ENCODE measurements at places on chromosomes 16 and 17.
A peak's percentile ranks its signal among the peaks of the same experiment; 100 is the strongest.

DNA sequence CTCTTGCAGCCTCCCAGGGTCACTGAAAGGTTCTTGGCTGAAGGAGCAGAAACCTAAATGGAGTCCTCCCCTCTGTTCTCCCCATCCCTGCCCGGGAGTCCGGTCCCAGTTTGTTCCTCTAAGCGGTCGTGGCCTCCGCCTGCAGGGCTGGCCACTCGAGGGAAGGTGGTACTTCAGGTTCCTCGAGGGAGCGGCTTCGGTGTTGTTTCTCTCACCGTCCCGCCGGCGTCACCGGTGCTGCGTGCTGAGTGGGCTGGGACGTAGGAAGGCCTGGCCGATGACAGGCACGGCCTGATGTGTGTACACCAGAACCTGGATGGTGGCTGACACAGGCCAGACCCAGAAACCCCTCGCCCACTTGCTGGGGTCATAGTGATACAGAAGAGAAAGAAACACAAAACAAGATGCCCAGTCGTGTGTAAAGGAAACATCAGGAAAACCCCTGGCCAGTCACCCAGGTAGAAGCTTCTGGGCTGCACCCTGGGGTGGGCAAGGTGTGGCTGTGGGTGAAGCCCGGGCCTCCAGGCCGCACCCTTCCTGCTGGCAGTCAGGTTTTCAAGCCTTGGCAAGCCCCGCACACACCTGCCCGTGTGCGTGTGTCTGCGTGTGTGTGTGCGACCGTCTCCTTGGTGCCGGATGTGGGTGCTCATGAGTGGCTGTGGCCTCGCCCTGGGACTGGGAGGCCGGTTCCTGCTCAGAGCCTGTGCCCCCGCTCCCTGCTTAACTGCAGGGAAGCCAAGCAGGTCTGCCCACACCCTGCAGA is 52.0 kb downstream of the BAIAP2 start:
- no peak for DNase-seq

DNA sequence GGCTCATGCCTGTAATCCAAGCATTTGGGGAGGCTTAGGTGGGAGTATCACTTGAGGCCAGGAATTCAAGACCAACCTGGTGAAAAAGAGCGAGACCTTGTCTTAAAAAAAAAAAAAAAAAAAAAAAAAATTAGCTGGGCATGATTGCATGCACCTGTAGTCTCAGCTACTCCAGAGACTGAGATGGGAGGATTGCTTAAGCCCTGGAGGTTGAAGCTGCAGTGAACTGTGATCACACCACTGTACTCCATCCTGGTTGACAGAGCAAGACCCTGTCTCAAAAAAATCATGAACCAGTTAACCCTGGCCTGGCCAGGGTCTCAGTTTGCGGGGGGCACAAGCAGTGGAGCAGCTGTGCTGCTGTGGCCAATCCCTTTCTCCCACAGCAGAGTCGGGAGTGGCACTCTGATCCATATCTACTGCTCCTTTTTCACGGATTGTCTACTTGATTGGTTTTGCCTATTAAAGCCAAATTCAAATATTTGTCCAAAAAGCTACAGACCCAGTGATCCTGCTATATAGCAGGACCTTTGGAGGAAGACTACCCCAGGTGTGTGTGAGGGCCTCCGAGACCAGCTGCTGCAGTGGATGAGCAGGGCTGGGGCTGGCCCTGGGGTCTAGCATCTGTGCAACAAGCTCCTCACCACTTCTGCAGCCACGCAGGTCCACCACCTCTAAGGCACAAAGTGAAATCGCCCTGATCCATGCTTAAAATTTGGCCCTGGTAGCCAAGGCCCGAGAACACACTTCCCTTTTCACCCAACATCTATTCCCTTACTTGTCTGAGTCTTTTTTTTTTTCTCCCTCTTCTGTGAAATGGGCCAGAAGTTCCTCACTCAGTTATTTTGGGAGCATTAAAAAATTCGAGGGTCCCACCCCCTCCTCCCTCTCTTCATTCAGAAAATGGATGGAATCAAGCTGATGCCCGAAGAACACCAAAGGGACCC is 48.2 kb downstream of the LDHD start:
- DNase-seq: no peak

GRCh38 chr17:38748149-38748891 is at the start of gene PCGF2:
TSS of gene PCGF2 (minus strand) at chr17:38748336. CDS start at chr17:38740402, 7,934 bp downstream.
- DNase-seq: no peak

DNA sequence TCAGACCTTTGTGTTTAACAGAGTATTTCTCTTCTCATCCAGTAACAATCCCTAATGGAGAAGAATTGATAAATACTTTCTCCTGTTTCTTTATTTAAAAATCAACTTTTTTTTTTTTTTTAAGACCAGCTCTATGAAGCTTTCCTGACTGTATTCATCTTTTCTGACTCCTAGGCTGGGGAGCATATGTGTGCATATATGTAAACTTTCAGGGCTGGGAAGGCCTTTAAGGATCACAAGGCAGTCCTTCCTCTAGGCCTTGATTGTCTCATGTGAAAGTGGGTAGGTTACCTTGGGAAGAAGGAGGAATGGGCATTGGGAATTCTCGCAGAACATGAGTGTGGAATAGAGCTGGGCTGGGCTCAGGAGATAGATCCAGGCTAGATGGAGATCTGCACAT is 292.9 kb upstream of the SALL1 start:
- DNase-seq: no peak

GRCh38 chr16:30122604-30123160 is 338 bp downstream of the MAPK3 start:
- DNase-seq: peak; percentile 22

- DNase-seq: no peak
Observed at GRCh38 chr17:42667088-42667951, 8.2 kb downstream of the TUBG2 start.

- DNase-seq: peak; percentile 96
Observed at GRCh38 chr16:70438969-70439862, at the start of gene ST3GAL2. TSS of gene ST3GAL2 (minus strand) at chr16:70439100. CDS start at chr16:70398530, 40,570 bp downstream.

DNA sequence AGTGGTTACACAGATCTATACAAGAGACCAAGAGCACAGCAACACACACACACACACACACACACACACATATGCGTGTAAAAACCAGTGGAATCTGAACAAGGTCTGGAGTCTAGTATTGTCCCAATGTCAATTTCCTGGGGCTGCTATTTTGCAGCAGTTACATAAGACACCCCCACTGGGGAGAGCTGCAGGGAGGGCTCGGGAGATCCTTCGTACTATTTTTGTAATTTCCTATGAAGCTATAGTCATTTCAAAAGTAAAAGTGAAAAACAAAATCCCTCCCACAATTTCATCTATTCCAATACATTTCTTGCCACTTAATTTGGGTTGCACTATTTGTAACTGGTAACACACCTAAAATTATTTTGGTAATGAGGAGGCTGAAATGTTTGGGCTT is 68.5 kb downstream of the C16orf95 start:
- no peak for DNase-seq

DNA sequence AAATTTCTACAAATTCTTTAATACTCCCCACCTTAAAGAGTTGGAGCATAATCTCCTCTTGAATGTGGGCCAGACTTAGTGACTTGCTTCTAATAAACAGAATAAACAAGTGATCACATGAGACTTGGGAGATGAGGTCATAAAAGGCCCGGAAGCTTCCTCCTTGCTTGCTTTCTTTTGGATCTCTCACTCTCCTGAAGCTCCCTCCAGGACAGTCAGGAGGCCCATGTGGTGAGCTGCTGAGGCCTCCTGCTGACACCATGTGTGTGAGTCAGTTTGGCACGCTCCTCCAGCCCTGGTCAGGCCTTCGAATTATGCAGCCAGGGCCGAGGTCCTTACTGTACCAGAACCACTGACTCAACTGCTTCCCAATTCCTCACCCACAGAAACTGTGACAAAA is 53.2 kb downstream of the NDEL1 start:
- no peak for DNase-seq

DNA sequence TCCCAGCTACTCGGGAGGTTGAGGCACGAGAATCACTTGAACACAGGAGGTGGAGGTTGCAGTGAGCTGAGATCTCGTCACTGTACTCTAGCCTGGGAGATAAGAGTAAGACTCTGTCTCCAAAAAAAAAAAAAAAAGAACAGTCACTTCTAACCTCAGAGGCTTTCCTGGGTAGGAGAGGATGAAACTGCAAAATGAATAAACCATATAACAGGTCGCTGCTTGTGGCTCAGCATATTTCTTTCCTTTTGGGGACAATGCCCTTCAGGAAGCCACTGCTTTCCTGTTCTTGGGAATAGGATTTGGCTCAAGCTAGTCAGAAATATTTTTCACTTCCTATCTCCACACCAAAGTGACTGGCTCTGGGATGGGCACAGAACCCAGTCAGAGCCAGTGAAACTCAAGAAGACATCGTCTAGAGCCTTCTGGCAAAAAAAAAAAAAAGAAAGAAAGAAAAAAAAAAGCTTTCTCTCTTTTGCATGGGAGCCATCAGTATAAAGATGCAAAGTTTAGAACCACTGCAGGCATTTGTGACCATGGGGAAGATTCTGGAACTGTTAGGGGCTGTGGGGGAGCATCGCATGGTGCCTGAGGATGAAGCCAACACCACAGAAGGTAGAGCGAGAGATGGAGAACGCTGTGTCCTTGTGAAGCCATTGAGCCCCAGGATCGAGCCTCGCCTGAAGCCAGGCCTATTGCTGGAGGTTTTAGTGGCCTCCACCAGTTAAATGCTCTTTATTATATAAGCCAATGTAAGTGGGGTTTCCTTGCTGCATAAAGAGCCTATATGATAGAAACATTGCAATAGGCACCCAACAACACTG is 71.8 kb upstream of the MRTFB start:
- DNase-seq: no peak

- no peak for DNase-seq
Observed at GRCh38 chr16:88992351-88993165, 15.6 kb upstream of the CBFA2T3 start.

DNA sequence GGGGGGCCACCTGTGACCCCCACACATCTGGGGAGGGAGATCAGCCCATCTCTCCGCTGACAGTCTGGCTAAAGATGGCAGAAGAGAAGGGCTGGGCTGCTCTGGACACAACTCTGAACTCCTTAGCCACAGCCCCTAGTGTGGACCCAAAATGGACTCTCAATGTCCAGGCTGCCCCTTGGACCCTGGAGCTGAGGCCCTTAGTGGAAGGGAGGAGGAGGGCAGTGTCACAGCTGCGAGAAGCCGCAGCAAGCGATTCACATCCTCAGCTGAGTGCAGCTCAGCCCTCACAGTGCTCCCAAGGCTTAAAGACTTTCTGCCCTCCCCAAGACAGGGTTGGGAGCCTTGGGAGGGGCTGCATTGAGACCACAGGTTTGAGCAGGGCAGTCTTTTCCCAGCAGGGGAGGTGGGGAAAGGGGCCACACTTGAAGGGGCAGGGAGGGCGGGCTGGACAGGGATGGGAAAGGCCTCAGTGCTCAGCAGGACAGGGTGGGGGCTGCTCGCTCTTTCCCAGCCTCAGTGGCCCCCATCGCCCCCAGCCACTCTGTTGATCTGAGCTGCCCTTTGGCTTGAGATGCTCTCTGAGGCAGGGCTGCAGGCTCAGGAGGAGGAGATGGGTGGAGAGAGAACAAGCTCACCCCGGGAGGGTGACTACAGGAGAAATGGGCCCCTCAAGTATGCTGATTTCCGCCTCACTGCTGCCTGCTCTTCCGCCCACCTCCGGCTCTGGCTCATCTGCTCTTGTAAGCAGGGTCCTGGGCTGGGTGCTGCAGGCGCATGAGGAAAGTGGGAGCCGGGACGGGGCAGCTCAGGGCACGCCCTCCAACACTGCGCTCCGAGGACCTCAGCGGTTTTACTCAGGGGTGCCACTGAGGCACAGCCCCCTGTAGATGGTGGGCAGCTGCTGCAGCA is 50.9 kb upstream of the MTSS2 start:
- peak; percentile 57 for DNase-seq

- DNase-seq: no peak
Observed at GRCh38 chr17:58325976-58326468, 2.6 kb downstream of the TSPOAP1 start.

GRCh38 chr16:53839150-53839549 is 135.2 kb downstream of the FTO start:
- no peak for DNase-seq

DNA sequence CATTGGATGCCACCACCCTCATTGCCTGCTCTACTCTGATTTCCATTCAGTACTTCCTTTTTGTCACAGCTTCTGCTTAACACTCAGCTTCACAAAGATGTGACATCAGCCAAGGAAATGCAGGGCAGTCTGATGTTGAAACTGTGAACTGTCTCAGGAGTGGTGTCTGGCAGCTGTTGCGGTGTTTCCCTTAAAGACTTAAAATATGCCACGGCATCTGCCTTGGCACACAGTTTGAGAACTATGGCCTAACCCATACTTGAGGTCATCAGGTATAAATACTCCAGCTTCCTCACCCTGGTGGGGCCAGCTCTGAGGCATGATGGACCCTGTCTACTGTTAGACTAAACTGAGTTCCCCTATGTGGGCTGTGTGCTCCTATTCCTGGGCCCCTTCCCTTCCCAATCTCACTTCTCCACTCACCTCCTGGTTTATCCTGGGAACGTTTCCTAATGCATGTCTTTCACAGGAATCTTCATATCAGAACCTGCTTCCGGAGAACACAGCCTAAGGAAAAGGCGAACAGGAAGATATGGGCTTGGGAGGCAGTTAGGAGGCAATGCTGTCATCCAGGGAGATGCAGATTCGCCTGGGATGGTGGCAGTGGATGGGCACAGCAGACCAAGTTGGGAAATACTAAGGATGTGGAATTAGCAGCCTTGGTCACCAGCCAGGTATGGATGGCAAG is 96.5 kb downstream of the WSCD1 start:
- no peak for DNase-seq

DNA sequence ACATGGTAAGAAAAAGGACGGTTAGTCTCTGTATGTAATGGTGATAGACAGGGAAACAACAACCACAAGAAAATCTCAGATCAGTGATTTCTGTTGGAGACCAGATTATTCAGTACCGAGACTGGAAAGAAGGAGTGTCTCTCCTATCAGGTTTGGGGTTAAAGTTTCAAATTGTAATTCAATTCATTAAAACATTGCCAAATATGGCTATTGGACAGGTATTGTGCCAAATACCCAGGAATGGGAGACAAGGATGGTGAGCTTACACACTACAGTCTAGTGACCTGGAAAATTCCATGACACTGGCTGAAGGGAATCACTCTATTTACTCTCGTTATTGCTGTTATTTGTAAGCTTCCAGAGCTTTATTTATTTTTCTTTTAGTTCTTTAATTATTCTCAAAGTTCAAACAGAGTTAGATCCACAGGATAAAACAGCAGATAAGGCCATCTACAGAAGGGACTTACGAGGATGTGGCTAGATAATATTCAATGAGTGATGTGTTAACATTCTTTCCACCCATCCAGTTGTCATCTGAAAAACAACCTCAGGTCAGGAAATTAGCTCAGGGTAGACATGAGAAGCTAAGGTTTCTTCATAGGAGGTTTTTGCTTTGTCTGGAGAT is 25.1 kb upstream of the MMD start:
- DNase-seq: no peak

GRCh38 chr17:42547001-42547461 is 5.7 kb upstream of the HSD17B1 start:
- no peak for DNase-seq

GRCh38 chr16:71288570-71288889 is 672 bp downstream of the CMTR2 start:
- DNase-seq: no peak

GRCh38 chr17:7147772-7148171 is 31.4 kb downstream of the ASGR1 start:
- DNase-seq: no peak

GRCh38 chr16:57899771-57900661 is 70.9 kb downstream of the CNGB1 start:
- peak; percentile 81 for DNase-seq
